GM13977 (cell line): ENCODE measurements at places on chromosomes 5 and 9.

GRCh38 chr5:55547781-55548180, 13.0 kb upstream of the PLPP1 start:
- no peak for DNase-seq

DNA sequence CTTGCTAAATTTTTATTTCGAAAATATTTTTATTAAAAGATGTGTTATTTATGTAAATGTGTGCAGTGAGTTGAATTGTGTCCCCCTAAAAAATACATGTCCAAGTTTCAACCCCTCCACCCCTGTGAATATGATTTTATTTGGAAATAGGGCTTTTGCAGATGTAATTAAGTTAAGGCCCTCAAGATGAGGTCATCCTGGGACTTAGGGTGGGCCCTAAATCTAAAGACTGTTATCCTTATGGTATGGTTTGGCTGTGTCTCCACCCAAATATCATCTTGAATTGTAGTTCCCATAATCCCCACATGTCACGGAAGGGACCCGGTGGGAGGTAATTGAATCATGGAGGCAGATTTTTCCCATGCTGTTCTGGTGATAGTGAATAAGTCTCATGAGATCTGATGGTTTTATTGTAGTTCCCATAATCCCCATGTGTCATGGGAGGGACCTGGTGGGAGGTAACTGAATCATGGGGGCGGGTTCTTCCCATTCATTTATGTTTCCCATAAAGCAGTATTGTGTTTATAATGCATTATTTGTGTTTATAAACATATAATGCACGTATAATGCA, 1.5 kb upstream of the TMED7 start:
- DNase-seq = no peak

- no peak for DNase-seq
Measured at GRCh38 chr5:6730807-6731206, 17.6 kb downstream of the TENT4A start.

GRCh38 chr5:97936231-97936630, 753.2 kb upstream of the RIOK2 start:
- DNase-seq = no peak

GRCh38 chr9:135045264-135045927, 42.1 kb upstream of the OLFM1 start:
- no peak for DNase-seq

GRCh38 chr9:106689089-106689488, 173.9 kb upstream of the ZNF462 start:
- no peak for DNase-seq

- DNase-seq = no peak
Measured at GRCh38 chr5:74430631-74431289, 209.8 kb downstream of the ENC1 start.

- DNase-seq = peak; percentile 76
Measured at GRCh38 chr9:128034821-128035652, 32.1 kb downstream of the NAIF1 start.

DNA sequence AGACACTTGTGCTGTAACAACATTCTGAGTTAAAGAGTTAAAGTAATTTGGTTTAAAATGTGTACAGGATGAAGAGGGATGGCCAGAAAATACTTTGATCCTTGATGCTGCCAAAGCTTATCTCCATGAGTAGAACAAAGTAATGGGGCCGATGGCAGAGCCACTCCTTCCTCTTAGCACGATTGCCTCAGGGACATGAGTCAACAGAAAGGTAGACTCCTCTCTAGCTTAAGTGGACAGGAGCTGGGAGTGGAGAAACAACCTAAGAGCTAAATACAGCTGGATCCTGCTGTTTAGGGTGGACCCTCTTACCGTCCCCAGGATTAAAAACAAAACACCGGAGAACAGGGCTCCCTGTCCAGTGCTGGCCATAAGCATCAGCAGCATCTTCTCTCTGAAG, 267.3 kb downstream of the IRX1 start:
- DNase-seq = no peak

GRCh38 chr9:119458068-119458467, 88.8 kb upstream of the BRINP1 start:
- no peak for DNase-seq

GRCh38 chr5:143986516-143987212, 174.7 kb downstream of the HMHB1 start:
- no peak for DNase-seq

GRCh38 chr5:124738681-124739633, 7.5 kb downstream of the ZNF608 start:
- no peak for DNase-seq

- no peak for DNase-seq
Measured at GRCh38 chr9:108383796-108384195, 472.0 kb downstream of the ACTL7B start.

- DNase-seq = no peak
Measured at GRCh38 chr9:16728137-16728508, 142.3 kb downstream of the BNC2 start.

DNA sequence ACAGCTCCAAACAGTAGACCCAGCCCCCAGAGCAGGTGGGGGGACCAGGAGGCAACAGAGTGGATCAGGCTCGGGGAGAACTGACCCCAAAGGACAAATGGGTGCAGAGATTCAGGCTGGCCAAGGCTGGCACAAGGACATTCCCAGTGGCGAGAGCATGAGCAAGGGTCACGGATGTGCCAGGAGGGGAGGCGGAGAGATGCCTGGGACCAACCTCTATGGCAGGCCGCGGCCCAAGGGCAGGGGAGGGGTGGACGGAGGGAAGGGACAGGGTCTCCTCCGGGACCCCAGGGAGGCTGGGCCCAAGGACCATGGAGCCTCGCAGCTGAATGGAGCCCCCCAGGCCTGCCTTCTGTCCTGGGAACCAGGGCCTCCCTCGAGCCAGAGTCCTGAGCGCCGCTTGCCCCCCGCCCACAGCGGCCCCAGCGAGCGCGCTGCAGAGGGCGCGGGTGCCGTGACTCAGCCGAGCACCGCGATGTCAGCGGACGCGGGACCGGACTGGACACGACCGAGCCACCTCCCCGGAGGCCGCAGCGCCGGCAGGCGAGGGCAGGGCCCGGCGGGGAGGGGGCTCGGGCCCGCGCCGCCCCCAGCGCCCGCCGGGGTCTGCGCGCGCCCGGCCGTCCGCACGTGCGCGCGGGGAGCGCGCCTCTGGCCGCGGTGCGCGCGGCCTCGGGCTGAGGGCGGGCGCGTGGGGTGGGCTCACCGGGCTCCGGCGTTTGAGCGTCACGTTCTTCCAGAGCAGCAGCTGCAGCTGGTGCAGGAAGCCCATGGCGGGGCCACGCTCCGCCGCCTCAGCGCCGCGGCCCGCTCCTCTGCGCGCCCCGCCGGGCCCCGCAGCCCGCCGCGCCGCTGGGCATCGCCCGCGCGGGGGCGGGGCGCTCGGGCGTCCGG, at the start of gene ABCA2:
Gene ABCA2 (minus strand): TSS at position 869 of the 894 bp plus-strand sequence. CDS start 97 bp downstream, at position 772.
- no peak for DNase-seq

DNA sequence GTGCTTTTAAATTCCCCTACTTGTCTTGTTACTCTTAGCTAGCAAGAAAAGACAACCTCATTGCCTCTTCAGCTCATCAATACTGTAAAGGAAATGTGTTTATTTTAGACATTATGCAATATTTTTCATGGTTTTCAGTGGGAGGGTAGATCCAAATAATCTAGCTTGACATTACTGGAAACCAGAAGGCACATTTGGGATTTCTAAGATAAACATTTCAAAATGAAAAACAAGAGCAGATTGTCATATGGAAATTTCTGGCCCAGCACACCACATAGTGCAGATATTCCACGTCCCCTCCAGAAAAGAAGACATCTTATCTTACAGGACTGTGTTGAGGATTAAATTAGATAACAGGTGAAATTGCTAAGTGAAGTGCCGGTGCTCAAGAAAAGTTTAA, 296.9 kb downstream of the MSX2 start:
- DNase-seq = no peak

DNA sequence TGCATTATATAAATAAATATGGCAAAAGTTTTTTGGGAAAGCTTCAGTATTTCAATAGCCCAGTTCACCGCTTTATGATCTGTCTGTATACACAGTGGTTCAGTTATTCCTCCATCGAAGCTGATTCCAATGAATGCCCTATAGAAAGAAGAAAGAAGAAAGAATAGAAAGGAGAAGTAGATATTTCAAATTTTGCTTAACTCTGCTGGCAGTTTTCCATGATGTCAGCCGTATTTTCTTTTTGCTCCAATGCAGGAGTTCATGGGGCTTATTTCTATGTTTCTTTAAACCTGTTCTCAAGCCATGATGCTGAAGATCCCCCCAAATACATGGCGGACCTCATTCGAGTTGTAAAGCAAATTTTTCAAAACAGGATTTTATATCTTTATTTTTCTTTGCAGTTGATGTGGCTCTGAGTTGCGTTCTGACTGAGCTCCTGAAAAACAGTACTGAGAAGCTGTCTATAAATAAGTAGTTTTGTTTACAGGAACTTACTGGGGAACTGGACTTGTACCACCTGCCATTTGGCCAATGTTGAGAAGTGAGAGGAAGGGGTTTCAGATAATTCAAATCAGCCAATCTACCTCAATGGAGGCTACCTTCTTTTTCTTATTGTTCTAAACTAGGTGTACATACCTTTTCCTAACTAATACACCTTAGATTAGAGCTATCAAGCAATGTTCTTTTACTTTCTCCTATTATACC, 418.5 kb upstream of the MEF2C start:
- DNase-seq = no peak

- DNase-seq = no peak
Measured at GRCh38 chr5:144088206-144089064, 82.0 kb downstream of the YIPF5 start.

GRCh38 chr5:75656311-75657003, 45.2 kb downstream of the ANKDD1B start:
- no peak for DNase-seq

DNA sequence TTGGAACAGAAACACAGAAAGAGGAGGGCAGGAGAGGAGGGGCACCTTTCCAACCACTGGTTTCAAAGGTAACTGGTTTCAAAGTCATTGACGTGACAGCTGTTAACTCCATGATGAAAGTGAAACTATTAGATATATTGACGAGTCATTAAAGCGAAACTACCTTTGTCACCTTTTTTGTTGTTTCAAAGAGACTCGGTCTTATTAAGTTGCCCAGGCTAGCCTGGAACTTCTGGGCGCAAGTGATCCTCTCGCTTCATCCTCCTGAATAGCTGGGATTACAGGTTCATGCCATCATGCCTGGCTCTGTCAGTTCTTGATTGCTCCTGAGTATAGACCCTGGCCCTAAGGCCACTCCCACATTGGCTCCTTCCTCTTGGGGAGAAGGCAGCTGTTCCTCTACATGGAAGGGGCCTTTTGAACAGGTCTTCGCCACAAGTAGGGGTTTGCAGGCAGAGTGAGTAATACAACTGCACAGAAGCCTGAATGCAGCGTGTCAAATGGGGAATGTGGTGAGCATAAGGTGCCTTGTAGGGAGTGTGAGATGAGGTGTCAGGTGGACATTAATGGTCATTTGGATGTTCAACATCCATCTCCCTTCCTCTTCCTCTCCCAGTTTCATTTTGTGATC, 3.4 kb upstream of the F12 start:
- peak; percentile 64 for DNase-seq

- DNase-seq = no peak
Measured at GRCh38 chr5:171486613-171487012, 67.2 kb downstream of the FGF18 start.

DNA sequence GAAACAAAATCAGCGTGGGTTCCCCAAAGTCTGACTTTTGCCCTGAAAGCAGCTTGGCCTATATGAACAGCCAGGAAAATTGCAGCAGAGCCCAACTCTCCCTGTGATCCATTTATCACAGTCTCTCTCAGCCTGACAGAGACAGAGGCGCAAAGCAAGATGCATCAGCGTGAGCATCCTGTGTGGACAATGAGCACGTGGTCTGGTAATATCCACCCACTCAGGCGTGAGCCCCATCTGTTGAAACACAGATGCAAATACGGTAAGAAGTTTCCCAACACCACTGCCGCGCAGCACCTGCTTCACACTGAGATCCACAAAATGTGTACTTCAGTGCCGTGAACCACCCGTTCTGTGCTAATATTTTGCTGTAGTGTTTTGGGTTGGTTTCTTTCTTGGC, 114.6 kb downstream of the MRPL36 start:
- DNase-seq = no peak
